Kidney epithelial cell (primary cell): ENCODE measurements at places on chromosomes 6 and 20.
A peak's percentile ranks its signal among the peaks of the same experiment; 100 is the strongest.

DNA sequence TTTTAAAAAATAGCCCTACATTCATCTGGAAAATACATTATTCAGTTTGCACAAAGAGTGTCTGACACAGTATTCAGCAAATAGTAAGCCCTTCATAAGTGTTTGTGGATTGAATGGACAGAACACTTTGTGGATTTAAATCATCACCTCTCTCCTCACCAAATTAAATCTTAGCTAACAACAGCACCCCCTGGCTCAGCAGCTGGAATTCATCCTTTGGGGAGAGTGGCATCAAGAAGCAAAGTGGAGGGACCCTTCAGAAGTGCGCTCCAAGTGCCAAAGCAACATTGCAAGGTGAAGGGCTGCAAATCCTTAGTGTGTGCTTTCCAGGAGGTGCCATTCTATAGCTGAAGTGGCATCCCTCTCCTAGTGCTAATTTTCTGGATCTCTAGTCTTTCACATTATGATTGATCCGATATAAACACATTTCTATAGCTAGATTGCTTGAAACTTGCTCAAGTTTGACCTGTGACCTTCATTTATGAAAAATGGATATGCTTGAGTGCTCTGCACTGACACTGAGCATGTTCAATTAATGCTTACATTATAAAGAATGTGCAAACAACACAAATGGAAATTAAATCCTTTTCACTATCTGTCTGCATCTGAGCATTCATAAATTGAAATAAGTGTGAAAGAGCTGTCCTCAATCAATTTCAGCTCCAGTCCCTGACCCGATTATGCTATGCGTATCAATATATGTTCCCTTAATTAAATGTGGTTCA lies 891.7 kb downstream of the C6orf118 start:
- no peak for DNase-seq

DNA sequence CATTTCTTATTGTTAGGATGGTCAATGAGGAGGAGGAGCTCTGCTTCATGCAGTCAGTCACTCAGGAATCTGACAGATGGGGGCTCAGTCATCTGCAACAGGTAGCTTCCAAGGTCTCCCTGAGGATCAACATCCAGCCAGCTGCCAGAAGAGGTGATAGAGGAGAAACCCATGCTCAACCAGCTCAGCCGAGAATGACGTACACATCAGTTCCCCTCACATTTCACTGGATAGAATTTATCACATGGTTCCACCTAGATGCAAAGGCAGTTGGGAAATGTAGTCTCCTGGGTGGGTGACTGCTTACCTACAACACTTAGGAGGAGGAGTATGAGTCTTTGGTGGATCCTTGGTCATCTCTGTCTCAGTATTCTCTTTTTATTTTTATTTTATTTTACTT lies 144.5 kb downstream of the CEBPB start:
- peak; percentile 66 for DNase-seq

- no peak for DNase-seq
Measured at GRCh38 chr6:125932451-125932795, 24.1 kb upstream of the HINT3 start.

GRCh38 chr20:19289451-19289850 lies 77.0 kb downstream of the SLC24A3 start:
- DNase-seq = no peak

- no peak for DNase-seq
Measured at GRCh38 chr6:107534571-107535141, 44.7 kb downstream of the SOBP start.

DNA sequence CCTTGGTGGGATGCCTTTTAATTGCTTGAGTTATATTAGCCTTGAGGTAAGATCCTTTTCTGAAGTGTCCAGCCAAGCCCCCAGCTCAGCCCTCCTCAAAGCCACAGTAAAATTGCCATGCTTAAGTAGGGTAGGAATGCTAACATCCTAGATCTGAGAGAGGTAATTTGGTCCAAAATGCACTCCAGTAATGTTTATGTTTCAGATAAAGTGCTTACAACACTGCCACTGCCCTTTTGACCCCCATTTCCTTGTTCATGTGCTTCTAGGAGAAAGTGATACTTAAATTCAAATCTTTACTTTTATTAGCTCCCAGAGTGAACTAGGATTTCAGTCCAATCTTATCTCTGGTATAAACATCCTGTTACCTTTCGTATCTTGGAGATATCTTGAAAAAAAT lies 318.0 kb downstream of the BMP2 start:
- no peak for DNase-seq

DNA sequence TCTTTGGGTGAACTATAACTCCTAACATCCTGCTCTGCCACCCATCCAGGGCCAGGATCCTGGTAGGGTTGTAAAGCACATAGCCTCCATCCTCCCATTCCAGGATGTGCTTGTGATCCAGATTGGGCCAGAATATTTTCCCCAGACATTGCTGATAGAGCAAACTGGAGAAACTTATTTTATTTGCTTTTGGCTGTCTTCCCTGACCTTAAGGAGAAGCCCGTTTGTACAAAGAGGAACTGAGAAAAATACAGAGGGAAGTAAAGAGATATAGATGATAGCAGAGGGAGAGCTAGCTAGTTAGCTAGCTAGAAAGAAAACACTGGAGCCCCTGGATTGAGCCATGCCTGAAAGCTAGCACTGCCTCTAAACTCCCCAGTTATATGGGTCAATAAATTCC lies 9.0 kb upstream of the HDAC2 start:
- DNase-seq = no peak

- peak; percentile 49 for DNase-seq
Measured at GRCh38 chr6:166282394-166283032, 25.7 kb downstream of the PRR18 start.

DNA sequence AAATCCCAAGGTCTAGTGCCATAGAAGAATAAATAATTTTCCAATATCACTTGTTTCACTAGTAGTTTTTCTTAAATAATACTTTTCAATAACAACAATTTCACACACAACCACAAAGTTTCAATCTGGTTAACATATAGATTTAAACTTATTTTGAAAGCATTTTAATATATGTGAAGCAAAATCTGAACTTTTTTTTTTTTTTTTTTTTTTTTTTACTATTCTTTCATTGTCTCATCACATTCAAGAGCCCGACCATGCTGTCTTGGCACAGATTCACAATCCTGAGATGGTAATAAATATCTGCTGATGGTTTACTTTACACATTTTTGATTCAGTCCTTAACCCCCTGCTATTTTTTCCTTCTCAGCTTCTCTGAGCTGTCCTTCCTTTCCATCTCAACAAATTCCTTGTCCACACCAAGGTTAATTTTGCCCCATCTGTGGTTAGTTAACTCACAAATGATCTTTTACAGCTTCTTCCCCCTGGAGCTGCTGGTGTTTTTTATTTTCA lies 262.8 kb downstream of the TMEM242 start:
- no peak for DNase-seq

- DNase-seq = no peak
Measured at GRCh38 chr6:118240878-118241528, 307.1 kb upstream of the PLN start.

- no peak for DNase-seq
Measured at GRCh38 chr6:30719356-30719755, 796 bp upstream of the TUBB start.

- no peak for DNase-seq
Measured at GRCh38 chr6:70225055-70225454, 77.8 kb downstream of the COL9A1 start.

GRCh38 chr6:120116343-120116742 lies 766.8 kb upstream of the MAN1A1 start:
- DNase-seq = no peak

DNA sequence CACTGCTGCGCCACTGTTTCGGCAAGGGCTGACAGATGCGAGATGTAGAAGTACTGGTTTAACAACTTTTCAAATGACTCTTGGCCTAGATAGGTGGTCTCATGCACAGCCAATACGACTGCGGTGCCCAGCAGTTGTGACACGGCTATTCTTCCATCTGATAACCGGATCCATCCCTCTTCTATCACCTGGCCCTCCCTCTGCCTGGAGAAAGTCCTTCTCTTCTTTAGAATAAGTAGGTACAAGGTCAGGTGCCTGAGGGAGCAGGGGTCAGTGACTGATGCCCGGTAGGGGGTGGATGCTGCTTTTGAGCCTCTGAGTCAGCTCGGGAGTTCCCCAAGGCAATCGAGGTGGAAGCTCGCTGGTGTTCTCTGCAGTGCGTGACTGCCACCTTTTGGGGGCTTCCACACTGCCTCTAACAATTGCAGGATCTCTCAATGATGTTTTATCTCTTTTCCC lies 166.8 kb upstream of the GRIK2 start:
- no peak for DNase-seq

DNA sequence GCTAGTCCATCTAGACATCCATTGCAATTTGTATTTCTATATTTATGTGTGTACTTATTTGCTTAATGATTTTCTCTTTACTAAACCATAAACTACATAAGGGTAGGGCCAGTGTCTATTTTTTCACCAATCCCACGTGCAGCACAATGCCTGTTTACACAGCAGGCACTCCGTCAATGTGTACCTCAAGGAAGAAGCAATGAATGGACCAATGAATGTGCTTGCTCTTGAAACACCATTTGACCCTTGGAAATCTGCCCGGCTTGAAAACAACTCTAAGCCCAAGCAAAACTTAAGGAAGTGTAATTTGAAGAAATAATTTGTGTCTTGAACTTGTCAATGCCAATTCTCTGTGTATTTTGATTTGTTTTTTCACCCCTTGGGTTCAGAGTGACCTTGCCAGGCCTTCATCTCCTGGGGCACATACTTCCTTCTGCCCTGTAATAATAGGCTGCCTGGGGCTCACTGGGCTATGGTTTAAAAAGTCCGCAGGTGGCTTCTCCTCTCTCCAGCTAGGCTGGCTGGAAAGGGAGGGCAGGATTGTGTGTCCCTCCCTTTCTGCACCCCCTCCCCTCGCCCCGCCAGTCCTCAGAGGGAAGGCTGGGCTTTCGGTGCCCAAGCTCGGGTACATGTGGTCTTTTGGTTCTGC lies 140.8 kb upstream of the ARMC2 start:
- no peak for DNase-seq

- DNase-seq = no peak
Measured at GRCh38 chr6:111256646-111257045, 169.3 kb downstream of the SLC16A10 start.

- DNase-seq = no peak
Measured at GRCh38 chr6:163352011-163352685, 62.4 kb upstream of the QKI start.

- DNase-seq = no peak
Measured at GRCh38 chr20:25526446-25526845, 58.9 kb downstream of the NINL start.

- DNase-seq = no peak
Measured at GRCh38 chr20:58463256-58463655, 51.9 kb downstream of the APCDD1L start.

GRCh38 chr6:4870821-4871494 lies 94.8 kb downstream of the CDYL start:
- DNase-seq = no peak

GRCh38 chr6:155287762-155288161 lies 23.9 kb downstream of the CLDN20 start:
- DNase-seq = no peak

DNA sequence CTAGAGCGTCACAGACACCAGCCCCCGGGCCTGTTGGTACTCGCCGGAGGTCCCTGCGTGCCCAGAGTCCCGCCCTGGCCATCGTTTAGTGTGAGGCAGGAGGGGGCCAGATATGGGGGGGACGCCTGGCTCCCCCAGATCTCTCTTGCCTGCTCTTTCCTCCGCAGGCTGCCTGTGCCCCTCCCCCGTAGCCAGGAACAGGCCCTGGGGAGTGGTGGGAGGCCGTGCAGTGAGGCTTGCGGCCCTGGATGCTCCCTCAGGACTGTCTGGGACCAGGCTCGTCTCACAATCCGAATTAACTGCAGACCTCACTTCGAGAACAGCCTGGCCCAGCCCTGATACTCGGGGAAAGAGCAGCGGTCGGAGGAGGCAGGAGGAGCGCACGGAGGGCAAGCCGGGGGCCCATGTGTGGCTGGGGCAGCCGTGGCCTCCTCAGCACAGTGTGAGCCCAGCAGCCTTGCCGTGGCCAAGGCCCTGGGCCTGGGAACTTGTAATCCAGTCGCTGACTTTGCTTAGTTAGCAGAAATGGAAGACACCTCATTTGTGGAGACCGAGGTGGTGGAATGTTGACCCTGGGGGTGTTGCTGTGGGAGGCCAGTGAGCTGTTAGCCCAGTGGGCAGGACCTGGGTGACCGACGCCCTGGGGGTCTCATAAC lies 28.7 kb downstream of the FRMD1 start:
- no peak for DNase-seq

- no peak for DNase-seq
Measured at GRCh38 chr20:34095825-34096224, 16.2 kb downstream of the EIF2S2 start.

DNA sequence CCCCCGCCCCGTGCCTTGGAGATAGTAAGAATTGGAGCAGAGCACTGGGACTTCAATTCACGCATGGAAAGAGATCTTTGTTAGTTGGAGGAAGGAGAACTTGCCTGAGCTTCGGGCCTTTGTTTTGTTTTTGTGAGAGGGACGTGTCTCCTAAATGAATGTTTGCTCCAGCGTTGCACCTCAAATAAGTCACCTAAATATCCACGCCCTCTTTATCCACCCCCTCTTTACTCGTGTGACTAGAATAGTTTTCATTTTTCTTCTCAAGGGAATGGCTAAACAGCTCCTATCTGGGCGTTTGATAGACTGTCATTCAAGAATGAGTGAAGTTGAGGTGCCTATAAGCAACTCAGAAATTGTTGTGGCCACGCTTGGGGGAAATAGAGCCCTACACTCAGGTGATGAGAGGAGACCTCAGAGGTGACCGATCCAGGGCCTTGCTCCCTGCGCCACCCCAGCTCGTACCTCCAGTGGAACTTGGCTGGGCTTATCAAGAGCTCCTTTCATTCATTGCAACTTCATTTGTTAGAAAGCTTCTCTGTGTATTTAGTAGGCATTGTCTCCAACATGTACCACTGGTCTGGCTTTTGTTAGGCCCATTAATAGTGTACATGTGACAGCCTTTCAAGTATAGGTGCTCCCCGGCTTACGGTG lies 861 bp downstream of the PCMTD2 start:
- no peak for DNase-seq

- DNase-seq = no peak
Measured at GRCh38 chr20:38547288-38548085, 33.5 kb upstream of the ADIG start.

GRCh38 chr6:145689529-145689928 lies 45.8 kb downstream of the EPM2A start:
- no peak for DNase-seq

DNA sequence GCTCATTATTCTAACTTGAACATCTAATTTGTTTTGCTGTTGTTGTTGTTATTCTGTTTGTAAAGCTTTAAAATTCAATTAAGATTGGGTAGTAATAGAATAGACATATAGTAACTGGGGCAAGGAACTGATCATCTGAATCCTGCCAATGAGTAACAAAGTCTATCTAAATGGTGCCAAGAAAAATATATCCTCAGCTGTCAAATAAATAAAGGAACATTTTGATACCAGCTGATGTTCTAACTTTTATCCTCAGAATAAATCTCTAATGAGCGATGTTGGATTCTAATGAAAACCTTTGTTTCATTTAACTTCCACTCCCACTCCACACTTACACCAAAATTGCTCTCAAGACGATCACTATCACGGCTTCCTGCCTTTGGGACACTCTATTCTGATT lies 210.9 kb downstream of the TINAG start:
- DNase-seq = peak; percentile 2
